Cardiac ventricle fibroblast (primary cell): ENCODE measurements at places on chromosomes 2 and 18. TPM values are rescaled to one million over a fixed set of nuclear protein-coding genes. Genes with fewer than 3 reads are reported as not detected.

The TUBA4A gene
- total RNA-seq: 13.4 and 26.5 TPM in 2 replicates

The MPV17 gene
- total RNA-seq: 123 and 139 TPM in 2 replicates

The CD226 gene
- not detected in 2 replicates for total RNA-seq

The SPEG gene
- 8.5 and 10.5 TPM in 2 replicates for total RNA-seq

The RAD51AP2 gene
- total RNA-seq: not detected in 2 replicates

The REG3G gene
- not detected in 2 replicates for total RNA-seq

The RPL31 gene
- 1,179 and 1,375 TPM in 2 replicates for total RNA-seq

The ALK gene
- not detected in 2 replicates for total RNA-seq

The CYS1 gene
- total RNA-seq: 1.2 and 2.1 TPM in 2 replicates

The GATA6 gene
- total RNA-seq: 30.0 and 37.3 TPM in 2 replicates

The CFAP210 gene
- 0.12 TPM in 1 of 2 replicates, not detected in the other for total RNA-seq

The GPBAR1 gene
- 0.50 and 2.1 TPM in 2 replicates for total RNA-seq
